Esophagus squamous epithelium (tissue), 5 donors: ENCODE measurements at places on chromosomes 4 and X. TPM values are rescaled to one million over a fixed set of nuclear protein-coding genes. Genes with fewer than 3 reads are reported as not detected.
A peak's percentile ranks its signal among the peaks of the same experiment; 100 is the strongest.

DNA sequence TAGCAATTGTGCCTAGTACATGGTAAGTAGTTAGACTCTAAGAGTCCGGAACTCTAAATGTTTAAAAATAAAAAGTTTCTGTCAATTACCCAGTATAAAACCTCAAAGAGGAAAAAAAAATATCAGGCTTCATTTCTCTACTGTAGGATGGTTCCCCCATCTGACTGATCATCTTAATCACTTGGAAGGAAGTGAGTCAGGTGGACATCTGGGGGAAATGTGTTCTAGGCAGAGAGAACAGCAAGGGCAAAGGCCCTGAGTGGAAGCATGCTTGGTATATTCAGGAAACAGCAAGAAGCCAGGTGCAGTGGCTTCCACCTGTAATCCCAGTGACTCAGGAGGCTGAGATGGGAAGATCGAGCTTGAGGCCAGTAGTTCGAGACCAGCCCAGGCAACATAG is 2.9 kb upstream of the EIF1AX start:
- no peak overlapping the region for H3K27ac ChIP-seq
- H3K27me3 ChIP-seq = no peaks in the 10 kb centered on the region
- H3K4me1 ChIP-seq = peaks cover 6% of the 10 kb centered on the region
- no peak for DNase-seq
- H3K4me3 ChIP-seq = no peak overlapping the region

P2RY10 gene
- total RNA-seq = not detected

DNA sequence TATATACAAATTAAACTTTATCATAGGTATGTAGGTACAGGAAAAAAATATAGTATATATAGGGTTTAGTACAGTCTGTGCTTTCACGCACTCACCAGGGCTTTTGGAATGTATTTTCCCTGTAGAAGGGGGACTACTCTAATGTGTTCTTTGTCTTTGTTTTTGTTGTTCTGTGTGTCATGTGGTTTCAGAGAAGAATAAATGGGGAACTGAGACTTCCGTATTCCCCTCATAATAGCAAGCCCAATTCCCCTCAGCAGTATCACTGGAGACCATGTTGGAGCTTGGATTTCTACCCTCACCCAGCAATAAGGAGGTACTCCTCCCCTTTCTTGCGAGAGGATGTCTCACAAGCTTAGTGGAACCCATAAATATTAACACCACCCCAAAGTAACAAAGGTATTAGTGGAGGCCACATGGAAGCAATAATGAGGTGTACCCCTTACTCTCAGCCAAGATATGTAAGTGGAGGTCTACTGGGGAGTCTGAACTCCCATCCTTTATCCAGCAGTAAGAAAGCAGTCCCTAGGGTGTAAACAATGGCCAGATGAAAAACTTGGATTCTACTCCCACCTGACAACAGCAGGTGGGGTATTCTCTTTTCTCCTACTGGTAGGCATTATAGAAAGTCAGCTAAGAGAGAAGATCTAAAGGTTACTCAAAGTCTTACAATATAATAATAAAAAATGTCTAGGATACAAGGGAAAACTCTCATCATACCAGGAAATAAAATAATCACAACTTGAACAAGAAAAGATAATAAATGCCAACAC is 805.4 kb upstream of the GALNTL6 start:
- H3K36me3 ChIP-seq = no peaks in the 10 kb centered on the region
- H3K4me3 ChIP-seq = no peak overlapping the region
- no peak overlapping the region for H3K27ac ChIP-seq
- no peaks in the 10 kb centered on the region for H3K27me3 ChIP-seq

DNA sequence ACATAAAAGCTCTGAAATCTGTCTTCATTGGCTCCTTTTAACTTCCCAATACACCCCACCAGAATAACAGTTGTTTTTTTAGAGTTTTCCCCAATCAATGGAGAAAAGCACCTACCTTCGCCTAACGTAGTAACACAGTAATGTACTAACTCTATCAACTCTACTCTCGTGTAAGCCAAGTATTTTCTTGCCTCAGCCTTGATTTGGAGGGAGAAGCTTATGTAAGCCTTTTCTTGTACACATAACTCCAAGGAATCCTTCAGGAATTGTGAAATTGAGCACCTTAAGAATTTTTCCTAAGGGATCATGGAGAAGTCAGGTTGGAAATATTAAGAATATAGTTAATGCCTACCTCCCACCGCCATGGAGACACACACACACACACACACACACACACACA is 181.2 kb downstream of the RAPGEF2 start:
- H3K27me3 ChIP-seq = no peaks in the 10 kb centered on the region
- H3K36me3 ChIP-seq = no peaks in the 10 kb centered on the region
- DNase-seq = no peak
- no peak overlapping the region for H3K4me3 ChIP-seq
- H3K27ac ChIP-seq = no peak overlapping the region

DNA sequence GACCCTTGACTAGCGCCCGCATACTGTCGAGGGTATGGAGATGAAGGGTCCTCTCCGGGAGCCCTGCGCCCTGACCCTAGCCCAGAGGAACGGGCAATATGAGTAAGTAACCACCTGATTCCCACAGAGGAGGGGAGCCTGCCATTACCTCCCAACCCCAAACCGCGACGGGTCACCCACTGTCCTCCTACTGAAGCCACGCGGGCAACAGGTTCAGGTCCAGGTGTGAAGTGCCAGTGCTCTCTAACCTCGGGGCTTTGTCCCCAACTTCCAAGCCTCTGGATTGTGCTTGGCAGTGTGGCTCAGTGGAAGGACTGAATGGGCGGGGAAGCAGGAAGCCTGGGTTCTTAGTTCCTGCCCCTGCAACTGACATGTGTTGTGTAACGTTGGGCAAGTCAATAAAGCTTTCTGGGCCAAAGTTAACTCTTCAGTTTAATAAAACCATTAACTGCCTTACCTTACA is 694 bp downstream of the OCRL start:
- no peaks in the 10 kb centered on the region for H3K36me3 ChIP-seq
- H3K4me1 ChIP-seq = no peaks in the 10 kb centered on the region
- H3K27ac ChIP-seq = peak overlapping the region; percentile 86
- H3K27me3 ChIP-seq = no peaks in the 10 kb centered on the region
- no peak for DNase-seq

WDFY3 gene
- total RNA-seq = 40.0 TPM

GRCh38 chrX:38089173-38089982 is 83.0 kb downstream of the SYTL5 start:
- H3K4me1 ChIP-seq = peaks cover 11% of the 10 kb centered on the region
- no peak overlapping the region for H3K27ac ChIP-seq
- no peaks in the 10 kb centered on the region for H3K27me3 ChIP-seq
- DNase-seq = no peak

GPRIN3 gene
- 1.5 TPM for total RNA-seq

DNA sequence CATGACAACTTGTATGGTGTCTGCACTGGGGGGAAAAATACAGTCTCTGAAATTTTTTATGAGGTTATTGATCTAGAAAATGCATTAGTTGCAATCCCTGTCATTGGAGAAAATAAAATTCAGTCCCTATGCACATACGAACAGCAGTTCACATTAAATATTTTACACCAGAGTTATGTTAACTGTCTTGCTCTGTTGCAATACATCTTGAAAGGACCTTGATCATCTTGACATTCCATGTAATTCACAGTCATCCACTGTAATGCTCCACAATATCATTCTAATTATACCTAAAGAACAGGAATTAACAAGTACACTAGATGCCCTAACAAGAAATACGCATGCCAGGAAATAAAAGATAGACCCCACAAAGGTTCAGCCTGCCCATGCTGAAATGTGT is 934.6 kb upstream of the PCDH10 start:
- no peaks in the 10 kb centered on the region for H3K4me1 ChIP-seq
- DNase-seq = no peak
- no peak overlapping the region for H3K27ac ChIP-seq
